CD4-positive, alpha-beta T cell treated with Interleukin-15 for 1 hour (primary cell): ENCODE measurements at places on chromosomes 1 and 21.

- no peak for DNase-seq
Observed at GRCh38 chr1:10236405-10237156, 26.2 kb downstream of the KIF1B start.

DNA sequence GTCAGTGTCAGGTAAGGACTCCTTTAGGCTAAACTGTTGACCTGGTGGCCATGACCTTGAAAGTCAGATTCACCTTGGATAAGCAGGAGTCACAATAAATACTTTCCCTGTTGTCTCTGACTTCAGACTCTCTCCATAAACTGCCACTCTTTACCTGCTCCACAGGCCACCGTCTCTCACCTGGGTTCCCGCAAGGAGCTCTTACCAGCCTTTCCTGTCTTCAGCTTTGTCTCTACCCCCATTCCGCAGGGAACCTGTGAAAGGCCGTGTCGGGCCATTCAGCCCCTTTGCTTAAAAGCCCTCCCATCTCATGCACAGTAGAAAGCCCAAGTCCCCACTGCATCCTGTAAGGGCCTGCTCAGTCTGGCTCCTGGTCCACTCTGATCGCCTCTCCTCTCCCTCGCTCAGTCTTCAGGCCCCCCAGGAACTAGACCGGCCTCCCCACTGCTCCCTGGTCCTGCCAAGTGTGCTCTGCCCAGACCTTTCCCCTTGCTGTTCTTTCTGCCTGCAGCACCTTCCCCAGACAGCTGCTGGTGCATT, 79.5 kb downstream of the ACTL8 start:
- no peak for DNase-seq

DNA sequence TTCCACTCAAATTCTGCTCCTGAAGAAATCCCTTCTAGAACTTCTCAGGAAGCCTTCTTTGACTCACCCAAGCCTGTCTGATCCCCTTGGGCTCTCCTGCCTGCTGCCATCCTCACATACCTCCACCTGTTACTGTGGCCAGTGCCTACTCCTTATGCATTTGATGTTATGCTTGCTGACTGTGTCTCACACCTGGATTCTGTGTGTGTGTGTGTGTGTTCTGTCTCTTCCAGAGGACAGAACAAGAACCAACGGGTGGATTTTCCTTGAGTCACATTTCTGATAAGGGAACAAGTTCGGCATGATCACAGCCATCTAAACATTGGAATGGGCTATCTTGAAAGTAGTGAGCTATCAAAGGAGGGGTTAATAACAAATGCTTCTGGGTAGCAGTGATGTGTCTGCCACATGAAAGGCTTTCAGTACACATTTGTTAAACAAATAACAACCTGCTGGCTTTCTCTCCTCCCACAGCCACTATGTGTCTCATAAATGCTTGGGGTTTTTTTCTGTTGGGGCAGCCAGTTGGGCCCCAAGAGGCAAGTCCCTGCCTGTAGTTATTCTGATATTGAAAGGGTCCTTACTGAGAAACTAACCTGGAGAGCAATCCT, 8.9 kb upstream of the GPR37L1 start:
- no peak for DNase-seq

DNA sequence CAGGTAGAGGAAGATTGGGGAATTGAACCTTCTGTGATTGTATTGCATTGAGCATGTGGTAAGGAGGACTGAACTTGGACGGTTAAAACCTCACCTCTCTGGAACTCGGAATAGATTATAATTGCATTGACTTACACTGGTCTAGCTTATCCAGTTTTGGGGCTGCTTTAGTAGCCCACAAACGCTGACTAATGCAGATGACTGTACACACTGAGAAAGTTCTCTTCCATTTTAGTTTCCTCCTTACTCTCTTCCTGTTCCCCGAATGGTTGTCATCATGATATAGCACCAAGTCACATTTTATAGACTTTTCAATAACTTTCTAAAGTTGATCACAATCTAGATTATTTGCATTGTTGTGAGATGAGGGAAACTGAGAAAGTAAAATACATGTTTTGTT, 78.2 kb downstream of the NFIA start:
- DNase-seq, result no peak

- DNase-seq, result peak; percentile 32
Observed at GRCh38 chr1:160522622-160523345, at the start of gene SLAMF6. Gene SLAMF6 (minus strand): TSS chr1:160523255. CDS start chr1:160523192, 63 bp downstream.

GRCh38 chr1:86296305-86297205, 99.6 kb downstream of the ODF2L start:
- no peak for DNase-seq

GRCh38 chr1:201713086-201713810, 115.7 kb upstream of the IPO9 start:
- peak; percentile 80 for DNase-seq

DNA sequence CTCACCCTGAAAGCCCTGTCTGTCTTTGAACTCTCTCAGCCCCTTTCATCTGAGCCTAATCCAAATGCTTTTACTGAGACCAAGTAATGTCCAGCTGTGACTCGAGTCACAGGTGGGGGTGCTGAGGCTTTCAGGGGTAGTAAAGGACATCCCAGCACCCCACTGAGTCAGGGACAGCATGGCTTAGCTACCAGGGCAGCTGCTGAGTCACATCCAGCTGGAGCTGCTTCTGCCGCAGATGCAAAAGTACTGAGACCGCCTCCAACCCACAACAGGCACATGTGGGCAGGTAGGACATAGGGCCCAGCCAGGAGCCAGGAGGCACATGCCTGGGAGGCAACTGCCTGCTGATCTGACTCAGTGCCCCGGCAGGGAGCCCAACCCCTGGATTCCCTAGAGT, 6.7 kb upstream of the VSIG8 start:
- DNase-seq, result no peak
